Breast epithelium (tissue), 4 donors: ENCODE measurements at places on chromosomes 2 and 18.

GRCh38 chr2:9220201-9220600 is 13.6 kb downstream of the ASAP2 start:
- no peak for DNase-seq

GRCh38 chr18:10571537-10571936 is 45.7 kb downstream of the NAPG start:
- DNase-seq: no peak

GRCh38 chr2:230749111-230749510 is 36.5 kb downstream of the CAB39 start:
- no peak for DNase-seq

DNA sequence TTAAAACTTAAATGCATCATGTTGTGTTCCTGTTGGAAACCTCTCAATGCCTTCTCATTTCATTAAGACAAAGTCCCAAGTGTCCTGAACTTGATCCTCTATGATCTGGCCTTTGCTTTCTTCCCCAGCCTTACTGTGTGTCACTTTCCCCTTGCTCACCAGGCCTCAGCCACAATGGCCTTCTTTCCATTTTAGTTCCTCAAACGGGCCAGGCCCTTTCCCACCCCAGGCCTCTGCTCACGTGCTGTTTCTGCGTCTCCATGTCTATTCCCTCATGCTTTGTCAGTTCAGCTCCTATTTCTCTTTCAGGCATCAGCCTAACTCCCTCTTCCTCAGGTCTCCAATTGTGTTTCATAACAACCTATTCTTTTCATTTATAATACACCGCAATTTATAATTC is 19.5 kb downstream of the CXCR4 start:
- DNase-seq: no peak

DNA sequence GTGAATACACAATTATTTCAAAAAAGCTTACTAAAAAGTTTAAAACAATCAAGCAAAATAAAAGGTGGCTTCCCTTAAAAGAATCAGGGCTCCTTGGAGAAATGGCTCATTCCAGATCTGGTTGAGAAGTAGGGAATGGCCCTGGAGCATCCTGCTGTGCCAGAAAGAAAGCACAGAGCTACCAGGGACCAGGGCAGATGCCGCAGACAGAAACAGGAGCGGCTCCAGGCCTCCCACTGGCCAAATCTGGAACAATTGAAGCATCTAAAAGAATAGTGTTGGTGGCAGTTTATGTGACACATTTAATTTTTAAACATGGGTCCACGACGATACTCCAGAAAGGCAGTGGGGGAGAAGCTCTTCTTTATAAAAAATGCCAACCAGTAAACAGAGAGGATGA is 75.5 kb downstream of the GBX2 start:
- no peak for DNase-seq

GRCh38 chr18:66749030-66749429 is 145.1 kb upstream of the CDH19 start:
- no peak for DNase-seq

DNA sequence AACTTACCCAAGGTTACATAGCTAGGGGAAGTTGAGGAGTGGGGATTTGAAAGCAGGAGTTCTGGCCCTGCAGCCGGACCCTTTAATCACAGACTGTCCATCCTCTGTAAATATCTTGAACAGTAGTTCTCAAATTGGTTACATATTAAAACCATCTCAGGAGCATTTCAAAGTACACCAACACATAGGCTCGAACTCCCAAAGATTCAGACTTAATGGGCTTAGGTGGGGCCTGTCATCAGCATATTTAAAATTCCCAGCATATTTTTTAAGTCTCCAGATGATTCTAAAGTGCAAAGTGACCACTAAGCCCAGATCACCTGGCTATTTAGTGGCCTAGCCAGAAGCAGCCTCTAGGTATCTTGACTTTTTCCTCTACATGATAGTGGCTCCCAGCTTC is 192.2 kb downstream of the ZNF385B start:
- no peak for DNase-seq

GRCh38 chr2:241364781-241365180 is 8.7 kb downstream of the FARP2 start:
- DNase-seq: no peak

DNA sequence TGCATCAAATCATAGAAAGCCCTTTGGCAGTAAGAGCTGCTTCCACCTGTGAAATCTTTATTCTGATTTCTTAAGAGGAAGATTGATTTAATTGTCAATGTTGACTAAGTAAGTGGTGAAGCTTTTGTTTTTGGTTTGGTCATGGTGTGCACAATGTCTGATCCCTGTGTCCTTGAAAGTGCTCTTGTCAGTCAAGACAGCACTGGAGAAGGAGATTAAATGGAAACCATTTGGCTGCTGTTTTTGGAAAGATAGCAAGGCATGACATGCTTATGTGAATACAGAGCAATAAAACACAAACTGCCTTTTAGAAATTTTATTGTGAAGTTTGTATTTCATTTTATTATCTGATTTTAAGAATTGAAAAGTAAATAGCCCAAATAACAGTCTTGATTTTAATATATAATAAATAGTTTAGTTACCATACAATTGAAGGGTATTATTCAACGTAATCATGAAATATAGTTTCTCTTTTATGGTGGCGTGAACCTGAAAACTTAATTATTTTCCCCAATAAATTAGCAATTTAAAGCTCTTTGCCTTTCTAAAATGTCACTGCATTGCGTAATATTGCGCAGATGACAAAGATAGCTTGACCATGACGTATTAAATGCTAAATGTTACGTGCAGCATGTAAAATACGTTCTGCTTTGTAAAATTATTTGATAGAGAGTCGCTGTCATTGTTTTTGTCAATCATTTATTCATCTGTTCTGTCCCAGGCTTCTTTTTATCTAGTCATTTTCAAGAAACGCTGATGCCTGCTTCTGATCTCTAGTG is 69.0 kb downstream of the GULP1 start:
- no peak for DNase-seq

DNA sequence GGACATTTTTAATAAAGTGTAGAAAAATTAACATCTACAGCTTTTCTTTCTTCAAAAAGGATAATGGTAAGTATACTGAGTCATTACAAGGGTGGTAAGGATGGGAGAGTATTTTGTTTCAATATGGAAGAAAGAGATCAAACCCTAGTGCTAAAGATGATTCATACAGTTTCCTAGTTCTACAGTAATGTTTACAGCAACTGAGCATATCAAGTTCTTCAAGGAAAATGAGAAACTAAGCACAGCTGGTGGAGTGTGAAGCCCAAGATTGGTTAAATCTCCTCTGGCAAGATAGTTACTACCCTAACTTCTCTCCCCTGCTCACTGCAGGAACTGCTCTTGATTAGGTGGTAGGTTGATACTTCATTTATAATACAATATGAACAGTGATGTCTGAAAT is 467.5 kb downstream of the XIRP2 start:
- no peak for DNase-seq

- DNase-seq: no peak
Observed at GRCh38 chr2:70615222-70615621, 61.6 kb upstream of the TGFA start.

- no peak for DNase-seq
Observed at GRCh38 chr18:52903857-52904256, 563.9 kb downstream of the DCC start.

- DNase-seq: peak; percentile 31
Observed at GRCh38 chr2:31319406-31320175, 85.6 kb downstream of the EHD3 start.

GRCh38 chr2:190881598-190882410 is 1.2 kb downstream of the GLS start:
- peak; percentile 55 for DNase-seq

GRCh38 chr2:181907057-181907456 is 15.5 kb downstream of the ITPRID2 start:
- no peak for DNase-seq

- no peak for DNase-seq
Observed at GRCh38 chr18:58850786-58851469, 13.7 kb upstream of the ZNF532 start.

GRCh38 chr2:131572175-131572574 is 44.5 kb downstream of the CCDC74A start:
- DNase-seq: no peak

DNA sequence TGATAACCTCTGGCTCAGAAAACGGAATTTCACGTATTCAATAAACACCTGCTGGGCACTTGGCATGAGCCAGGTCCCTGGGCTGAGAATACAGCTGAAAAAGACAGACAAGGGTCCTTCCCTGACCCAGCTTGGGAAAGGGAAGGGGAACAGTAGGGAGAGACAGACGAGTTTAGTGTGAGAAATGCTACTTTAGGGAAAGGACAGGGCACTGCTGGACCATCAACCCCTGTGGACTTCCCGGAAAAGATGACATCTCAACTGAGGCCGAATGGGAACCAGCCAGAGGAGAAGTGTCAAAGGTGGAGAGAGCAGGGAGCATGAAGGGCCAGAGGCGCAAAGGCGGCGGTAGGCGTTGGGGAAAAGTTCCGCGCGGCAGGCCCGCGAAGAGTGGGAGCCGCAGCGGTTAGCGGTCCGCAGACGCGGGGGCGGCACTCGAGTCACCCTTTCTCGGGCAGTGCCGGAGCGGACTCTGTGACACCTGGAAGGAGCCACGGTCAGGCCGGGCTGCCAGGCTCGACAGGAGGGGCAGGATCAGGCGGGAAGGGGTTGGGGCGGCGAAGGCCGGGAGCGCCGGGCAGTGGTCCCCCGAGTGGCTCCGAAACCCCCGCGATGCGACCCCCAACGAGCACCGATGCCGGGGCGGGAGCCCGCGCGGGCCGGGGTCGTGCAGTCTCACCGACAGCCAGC is 519 bp downstream of the TEX261 start:
- DNase-seq: no peak

DNA sequence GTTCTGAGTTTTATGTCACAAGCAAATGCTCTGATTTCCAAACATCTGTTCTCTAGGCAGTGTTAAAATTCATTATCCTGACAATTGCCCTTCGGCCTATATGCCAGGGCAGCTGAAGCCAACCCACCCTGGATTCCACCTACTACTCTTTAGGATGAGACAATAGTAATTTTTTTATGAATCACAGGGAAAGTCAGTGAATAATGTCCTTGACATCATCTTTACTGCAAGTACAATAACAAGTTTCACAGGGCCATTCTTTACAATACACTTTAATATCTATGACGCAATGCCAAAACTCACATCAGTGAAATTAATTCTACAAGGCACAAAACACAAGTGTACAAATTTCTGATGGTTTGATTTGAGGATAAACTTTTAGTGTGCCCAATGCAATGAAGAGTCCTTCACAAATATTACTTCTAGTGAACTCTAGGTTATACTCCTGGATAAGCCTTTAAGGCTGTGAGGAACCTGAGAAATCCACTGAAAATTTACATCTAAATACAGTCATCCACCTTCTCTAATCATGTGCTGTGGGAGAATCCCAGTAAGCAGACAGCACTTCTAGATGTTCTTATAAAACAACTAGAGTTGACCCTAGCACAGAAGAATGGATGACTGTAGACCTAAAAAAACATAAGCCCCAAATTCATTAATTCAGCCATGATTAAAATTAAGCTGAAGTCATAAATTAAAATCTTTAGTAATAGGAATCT is 77.3 kb upstream of the CTLA4 start:
- no peak for DNase-seq

DNA sequence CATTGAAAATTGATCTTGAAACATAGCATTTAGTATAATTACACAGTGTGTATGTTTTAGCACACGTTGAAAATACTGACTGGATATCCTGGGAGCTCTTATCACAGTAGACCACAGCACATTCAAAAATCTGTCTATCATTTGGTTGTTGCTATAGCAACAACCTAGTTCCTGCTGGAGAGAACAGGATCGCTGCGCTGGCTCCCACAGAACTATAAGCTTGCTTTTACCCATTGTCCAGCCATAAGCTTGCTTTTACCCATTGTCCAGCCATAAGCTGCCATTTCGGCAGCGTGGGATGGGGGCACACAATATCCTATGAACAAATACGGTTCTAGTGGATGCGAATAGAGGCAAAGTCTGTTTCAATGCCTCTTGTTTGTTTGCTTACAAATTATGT is 70.4 kb upstream of the ST6GAL2 start:
- DNase-seq: no peak

GRCh38 chr2:151422917-151423439 is 13.3 kb downstream of the RIF1 start:
- no peak for DNase-seq

- no peak for DNase-seq
Observed at GRCh38 chr2:238646281-238646680, 201.6 kb upstream of the TWIST2 start.

DNA sequence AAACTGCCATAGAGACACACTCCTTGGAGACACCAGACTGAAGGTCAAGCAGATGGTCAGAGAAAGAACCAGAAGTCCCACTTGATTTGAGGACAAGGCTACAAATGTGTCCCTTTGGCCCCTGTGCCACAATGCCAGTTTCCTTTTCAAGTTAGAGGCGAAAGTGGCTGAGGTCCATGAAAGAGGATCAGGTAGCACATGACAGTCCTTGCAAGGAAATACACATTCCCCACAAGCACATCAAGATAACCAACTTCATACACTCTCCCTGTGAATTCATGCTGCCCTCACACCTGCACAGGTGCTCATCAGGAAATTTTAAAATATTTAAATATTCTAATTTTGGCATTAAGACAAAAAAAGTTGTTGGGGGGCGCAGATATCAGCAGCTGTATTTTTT is 218.6 kb downstream of the TCF4 start:
- no peak for DNase-seq

- DNase-seq: no peak
Observed at GRCh38 chr2:45809205-45809604, 157.7 kb downstream of the PRKCE start.

GRCh38 chr2:11234309-11234708 is 79.0 kb downstream of the SLC66A3 start:
- DNase-seq: no peak

GRCh38 chr18:62736077-62736855 is 20.9 kb downstream of the PHLPP1 start:
- no peak for DNase-seq

DNA sequence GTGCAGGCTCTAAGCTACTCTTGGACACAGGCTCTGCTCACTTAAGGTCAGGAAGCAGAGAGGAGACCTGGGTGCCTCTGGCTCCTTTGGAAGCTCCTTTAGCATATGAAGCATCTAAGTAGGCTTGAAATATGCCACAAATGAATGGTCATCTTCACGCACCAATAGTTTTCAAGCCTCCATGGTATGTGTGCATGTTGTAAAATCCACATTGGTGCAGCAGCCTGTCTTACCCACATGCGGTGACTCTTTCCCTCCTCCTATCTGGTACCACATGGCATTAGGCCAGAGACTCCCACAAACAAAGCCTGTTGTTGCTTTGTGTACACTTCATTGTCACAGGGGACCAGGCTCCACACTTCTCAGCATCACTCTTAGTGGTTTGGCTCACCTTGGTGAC is 442.2 kb upstream of the RAB12 start:
- no peak for DNase-seq

DNA sequence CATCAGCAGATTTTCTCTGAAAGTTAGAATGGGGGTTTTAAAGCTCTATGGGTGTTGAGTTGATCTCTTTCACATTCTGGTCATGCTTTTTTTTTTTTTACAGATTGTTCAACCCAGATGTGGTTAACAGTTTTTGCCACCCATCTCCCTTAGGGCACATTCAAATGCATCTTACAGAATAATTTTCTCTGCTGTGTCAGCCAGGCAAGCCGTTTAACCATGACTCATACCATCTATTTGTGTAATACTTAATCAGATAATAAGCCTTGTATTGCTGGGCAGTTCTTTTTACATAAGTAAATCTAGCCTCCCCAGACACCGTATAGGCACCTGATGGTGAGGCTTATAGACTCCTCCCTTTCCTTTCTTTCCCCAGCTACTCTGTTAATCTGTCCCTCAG is 62.0 kb downstream of the TGIF1 start:
- DNase-seq: no peak
